ENCODE measurements at places on chromosomes 2 and 18.
A peak's percentile ranks its signal among the peaks of the same experiment; 100 is the strongest.

GRCh38 chr2:77566131-77566530 is 44.0 kb upstream of the LRRTM4 start:
- DNase-seq = no peak

DNA sequence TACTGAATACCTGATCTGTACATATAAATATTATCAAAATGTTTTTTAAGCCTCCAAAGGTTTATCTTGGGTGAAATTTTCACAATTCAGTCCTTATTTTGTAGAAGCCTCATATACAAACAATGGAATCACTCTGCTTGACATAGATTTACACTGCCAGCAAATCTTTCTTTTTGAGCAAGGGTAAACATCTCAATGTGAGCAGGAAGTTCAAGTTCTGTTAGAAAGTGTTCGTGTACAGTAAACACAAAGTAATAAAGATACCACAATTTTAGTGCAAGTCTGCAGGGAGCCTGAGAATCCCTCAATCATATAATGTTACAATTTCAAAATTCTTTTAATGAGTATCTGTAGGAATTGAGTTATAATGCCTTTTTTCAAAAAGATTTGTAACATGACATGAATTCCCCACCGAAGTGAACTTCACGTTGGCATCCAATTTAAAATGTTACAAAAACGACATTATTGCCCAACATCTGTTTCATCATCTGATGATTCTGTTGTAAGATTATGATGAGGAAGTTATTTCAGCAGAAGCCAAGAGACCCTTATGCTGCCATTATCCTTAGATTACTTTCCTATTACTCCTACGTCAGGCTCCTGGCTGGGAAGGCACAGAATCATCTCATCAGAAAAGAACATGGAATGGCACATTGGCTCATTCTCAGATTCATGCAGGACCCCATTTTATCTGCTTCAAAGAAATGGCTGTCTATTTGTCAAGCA is 283.9 kb upstream of the ACVR2A start:
- peak; percentile 17 for DNase-seq

GRCh38 chr18:189254-189653 is 30.9 kb downstream of the USP14 start:
- no peak for DNase-seq

DNA sequence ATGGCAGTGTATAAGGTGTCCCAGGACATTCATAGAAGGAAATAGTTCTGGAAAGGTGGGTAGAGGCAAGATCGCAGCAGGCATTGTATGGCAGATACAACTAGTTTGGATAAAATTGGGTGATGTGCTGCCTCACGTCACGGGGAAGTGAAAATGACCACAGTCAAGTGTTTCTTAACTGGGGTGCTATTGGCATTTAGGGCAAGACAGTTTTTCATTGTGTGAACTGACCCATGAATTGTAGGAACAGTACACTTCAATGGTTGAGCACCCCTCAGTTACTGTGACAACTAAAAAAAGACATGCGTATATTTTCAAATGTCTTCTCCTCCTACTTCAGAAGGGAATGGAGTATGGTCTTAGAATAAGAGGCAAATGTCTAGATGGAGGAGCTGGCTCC is 22.3 kb upstream of the CYRIA start:
- DNase-seq = no peak

GRCh38 chr2:8133363-8133762 is 548.5 kb upstream of the ID2 start:
- DNase-seq = no peak
